ENCODE measurements at places on chromosomes 1 and 21.

DNA sequence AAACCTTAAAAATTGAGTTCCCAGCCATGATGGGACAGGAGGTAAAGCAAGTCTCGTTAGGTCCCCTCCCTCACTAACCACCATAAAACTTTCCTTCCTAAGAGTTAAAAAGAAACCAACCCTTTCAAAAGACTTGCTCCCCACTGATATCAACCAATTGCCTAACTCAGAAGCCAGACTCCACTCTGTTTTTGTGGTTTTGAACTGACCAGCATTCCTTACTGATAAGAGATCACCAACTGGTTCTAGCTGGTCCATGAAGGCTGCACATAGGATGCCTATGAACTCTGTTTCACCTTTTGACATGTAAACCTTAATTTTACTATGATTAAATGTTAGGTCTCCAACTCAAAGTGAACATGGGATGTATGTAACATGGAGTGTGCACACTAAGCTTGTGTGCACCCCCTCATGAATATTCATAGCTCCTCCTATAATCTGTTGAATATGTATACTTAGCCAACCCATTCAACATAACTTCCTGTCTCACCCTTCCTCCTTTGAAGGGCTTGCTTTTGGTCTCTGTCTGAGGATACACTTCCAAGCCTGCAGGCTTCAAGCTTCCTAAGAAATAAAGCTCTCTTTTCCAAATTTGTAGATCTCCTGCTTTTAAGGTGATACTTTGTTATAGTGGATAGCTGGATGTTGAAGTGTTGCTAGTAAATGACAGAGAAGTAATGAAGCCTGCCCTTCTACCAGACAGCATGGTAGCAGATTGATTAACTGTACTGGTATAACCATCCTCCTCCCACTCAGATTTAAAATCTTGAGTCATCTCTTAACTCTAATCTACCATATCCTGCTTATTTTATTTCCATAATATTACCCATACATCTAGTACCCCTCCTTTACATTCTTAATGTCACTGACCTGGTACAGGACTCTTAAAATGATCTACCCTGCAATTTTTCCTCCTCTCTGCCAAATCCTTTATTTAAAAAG, 95.6 kb downstream of the ZNF644 start:
- DNase-seq: no peak

GRCh38 chr1:28091043-28091781, 2.8 kb upstream of the EYA3 start:
- DNase-seq: peak; percentile 61

- no peak for DNase-seq
These were observed 4.2 kb upstream of the PTPN22 start for GRCh38 chr1:113875714-113876113.

- no peak for DNase-seq
These were observed 30.1 kb downstream of the SLC66A1 start for GRCh38 chr1:19342062-19342750.

GRCh38 chr1:95073446-95073845, 695 bp upstream of the ALG14 start:
- no peak for DNase-seq

DNA sequence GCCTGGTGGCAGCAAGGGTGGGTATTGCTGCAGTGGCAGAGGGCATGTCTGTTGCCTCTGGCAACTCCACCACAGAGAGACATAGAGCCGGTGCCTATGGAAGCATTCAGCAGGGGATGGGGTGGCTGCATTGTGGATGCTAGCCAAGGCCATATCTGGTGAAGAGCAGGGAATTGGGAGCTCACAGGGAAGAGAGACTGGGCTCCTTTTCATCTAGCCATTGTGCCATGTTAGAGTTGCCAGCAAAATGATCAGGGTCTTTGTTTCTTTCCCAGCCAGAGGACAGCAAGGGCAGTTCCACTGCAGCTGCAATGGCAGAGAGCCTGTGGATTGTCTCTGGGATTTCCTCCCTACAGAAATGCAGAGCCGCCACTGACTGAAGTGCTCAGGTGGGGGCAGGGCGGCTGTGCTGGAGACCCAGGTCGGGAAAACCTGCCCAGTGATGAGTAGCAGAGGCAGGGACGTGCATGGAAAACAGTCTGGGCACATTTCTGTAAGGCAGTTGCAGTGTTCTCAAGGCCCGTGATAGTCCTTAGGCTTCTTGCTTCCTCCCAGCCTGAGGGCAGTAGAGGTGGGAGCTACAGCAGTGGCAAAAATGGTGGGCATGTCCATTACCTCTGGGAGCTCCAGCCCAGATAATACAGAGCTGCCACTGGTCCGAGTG, 40.2 kb upstream of the CYP4X1 start:
- no peak for DNase-seq

DNA sequence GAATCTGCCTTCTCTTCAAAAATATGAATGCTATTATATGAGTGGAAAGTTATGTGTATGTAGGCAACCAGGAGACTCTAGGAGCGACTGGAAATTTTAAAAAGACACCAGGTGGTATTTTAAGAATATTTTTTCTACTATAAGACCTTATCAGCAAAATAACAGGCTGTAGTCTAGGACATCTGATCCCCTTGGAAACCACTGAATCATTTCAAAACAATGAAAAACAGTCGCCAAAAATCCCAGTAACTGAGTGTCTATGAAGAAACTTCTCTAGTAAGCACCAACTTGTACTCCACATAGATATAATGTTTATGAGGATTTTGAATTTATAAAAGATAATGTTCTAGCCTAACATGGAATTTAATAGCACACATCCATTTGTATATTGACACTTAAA, 358.5 kb downstream of the GPATCH2 start:
- DNase-seq: no peak

Data from activated CD4-positive, CD25-positive, alpha-beta regulatory T cell (primary cell).